ENCODE measurements at places on chromosomes 5 and 9. TPM values are rescaled to one million over a fixed set of nuclear protein-coding genes. Genes with fewer than 3 reads are reported as not detected.

PHF24 gene
- 40.1 TPM for total RNA-seq

VAV2 gene
- total RNA-seq: 45.4 TPM

FBXW11 gene
- total RNA-seq: 123 TPM

GAPT gene
- total RNA-seq: not detected

ZFP37 gene
- 30.7 TPM for total RNA-seq

SUSD1 gene
- total RNA-seq: 77.0 TPM

LCN1 gene
- not detected for total RNA-seq

C1QTNF2 gene
- 3.4 TPM for total RNA-seq

DPP7 gene
- total RNA-seq: 36.6 TPM

ENTREP1 gene
- total RNA-seq: 4.1 TPM

EQTN gene
- 8.1 TPM for total RNA-seq

IRX1 gene
- total RNA-seq: not detected

C5orf34 gene
- total RNA-seq: 5.0 TPM

CAMSAP1 gene
- total RNA-seq: 183 TPM

KDM4C gene
- total RNA-seq: 95.8 TPM

SMIM33 gene
- not detected for total RNA-seq

ZNF462 gene
- total RNA-seq: 182 TPM

KDM3B gene
- total RNA-seq: 105 TPM

INSL6 gene
- total RNA-seq: not detected

OBP2B gene
- not detected for total RNA-seq

FOXI1 gene
- total RNA-seq: not detected

TENT4A gene
- 42.9 TPM for total RNA-seq

ORM2 gene
- not detected for total RNA-seq

CARD6 gene
- total RNA-seq: 0.63 TPM

GRAMD2B gene
- total RNA-seq: 5.3 TPM

FOXD4 gene
- 0.31 TPM for total RNA-seq

PARP8 gene
- total RNA-seq: 61.3 TPM

AGXT2 gene
- not detected for total RNA-seq

NTNG2 gene
- 17.5 TPM for total RNA-seq

TMOD1 gene
- total RNA-seq: 42.6 TPM

PRUNE2 gene
- total RNA-seq: 29.1 TPM

ADAMTSL1 gene
- total RNA-seq: 44.1 TPM

IFNA2 gene
- not detected for total RNA-seq

RFK gene
- total RNA-seq: 47.0 TPM

SURF2 gene
- total RNA-seq: 14.1 TPM

CRB2 gene
- 7.2 TPM for total RNA-seq

FOXD1 gene
- 0.31 TPM for total RNA-seq

NUDCD2 gene
- total RNA-seq: 24.7 TPM

VCAN gene
- 439 TPM for total RNA-seq

S1PR3 gene
- 7.5 TPM for total RNA-seq

PCDHA1 gene
- 9.1 TPM for total RNA-seq

MEIKIN gene
- not detected for total RNA-seq

SLC1A3 gene
- total RNA-seq: 231 TPM

PTPDC1 gene
- total RNA-seq: 45.4 TPM

TAL2 gene
- 6.3 TPM for total RNA-seq

OR1J2 gene
- not detected for total RNA-seq

TMC1 gene
- 0.94 TPM for total RNA-seq

TMEM252 gene
- total RNA-seq: not detected

PCDHA13 gene
- 42.3 TPM for total RNA-seq

SH3TC2 gene
- 1.6 TPM for total RNA-seq

FYB1 gene
- 2.5 TPM for total RNA-seq

LURAP1L gene
- 1.3 TPM for total RNA-seq

TMEM215 gene
- 0.31 TPM for total RNA-seq

PCDH12 gene
- 2.5 TPM for total RNA-seq

ARHGEF37 gene
- total RNA-seq: 1.3 TPM

SLC34A1 gene
- not detected for total RNA-seq

WDR36 gene
- 47.9 TPM for total RNA-seq

SLC24A2 gene
- total RNA-seq: 16.9 TPM

PCDHB14 gene
- total RNA-seq: 28.2 TPM

EFNA5 gene
- total RNA-seq: 15.7 TPM
